ENCODE measurements at places on chromosomes 5 and 9.

- DNase-seq, result no peak
These were observed 13.5 kb downstream of the EFCAB9 start for GRCh38 chr5:172207511-172207910.

DNA sequence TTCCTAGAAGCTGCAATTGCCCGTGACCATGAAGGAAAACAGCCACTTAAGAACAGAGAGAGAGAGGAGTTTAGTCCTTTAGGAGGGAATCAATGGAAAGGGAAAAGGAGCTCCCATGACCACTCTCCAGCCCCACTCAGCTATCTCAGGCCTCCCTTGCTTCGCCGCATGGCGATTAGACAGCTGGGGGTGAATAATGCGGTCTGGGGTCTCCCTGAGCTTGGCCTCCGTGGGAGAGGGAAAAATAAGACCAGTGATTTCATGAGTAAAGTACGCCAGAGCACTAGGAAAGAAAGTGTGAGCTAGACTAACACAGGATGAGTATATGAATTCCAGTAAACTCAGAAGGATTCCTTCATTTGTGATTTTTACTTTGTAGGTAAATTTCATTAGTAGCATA lies 180.3 kb downstream of the TRIO start:
- no peak for DNase-seq

DNA sequence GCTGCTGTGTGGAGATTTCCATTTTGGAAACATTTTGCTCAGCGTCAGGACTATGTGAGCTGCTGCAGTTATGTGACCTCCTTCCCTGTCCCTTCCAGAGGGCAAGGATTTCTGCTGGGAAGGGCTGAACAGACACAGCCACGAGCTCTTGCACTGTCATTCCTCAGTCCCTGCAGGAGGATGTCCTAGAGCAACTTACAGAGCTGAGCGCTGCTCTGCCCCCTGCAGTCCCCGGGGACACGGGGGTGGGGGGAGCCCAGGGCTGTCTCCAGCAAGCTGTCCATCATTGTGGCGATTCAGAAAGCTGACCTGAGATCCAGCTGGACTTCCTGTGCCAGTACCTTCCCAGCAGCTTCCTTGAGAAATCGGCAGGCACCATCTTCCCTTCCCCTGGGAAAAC lies 28.0 kb upstream of the MAP1B start:
- DNase-seq, result no peak

GRCh38 chr9:21710548-21711191 lies 91.8 kb upstream of the MTAP start:
- no peak for DNase-seq

DNA sequence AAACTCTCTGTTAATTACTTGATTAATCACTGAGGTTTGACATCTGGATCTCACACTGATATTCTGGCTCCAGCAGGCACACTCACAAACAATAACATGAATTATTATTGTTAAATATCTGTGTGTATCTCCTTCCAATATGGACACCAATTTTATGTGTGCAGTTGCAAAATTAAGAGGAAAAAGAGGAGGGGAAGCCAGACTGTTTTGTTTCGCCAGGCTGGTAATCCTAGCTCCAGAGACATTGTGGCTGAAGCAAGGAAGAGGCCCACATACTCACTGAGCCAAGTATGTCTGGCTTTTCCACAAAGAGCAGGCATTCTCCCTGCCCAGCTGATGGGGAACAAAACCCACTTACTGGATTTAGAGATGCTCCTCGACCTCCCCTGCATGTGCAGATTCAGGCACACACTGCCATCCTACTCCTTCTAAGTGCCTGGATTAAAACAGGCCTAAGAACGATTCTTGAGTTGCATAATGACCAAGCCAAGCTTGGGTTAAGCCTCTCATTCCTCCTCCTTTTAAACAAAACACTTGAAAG lies 181.9 kb downstream of the ESM1 start:
- no peak for DNase-seq

- DNase-seq, result no peak
These were observed 35.6 kb downstream of the TRIO start for GRCh38 chr5:14178671-14179211.

GRCh38 chr5:179912951-179913350 lies 5.3 kb upstream of the TBC1D9B start:
- DNase-seq, result no peak

GRCh38 chr9:89386206-89386605 lies 67.9 kb downstream of the SECISBP2 start:
- no peak for DNase-seq

DNA sequence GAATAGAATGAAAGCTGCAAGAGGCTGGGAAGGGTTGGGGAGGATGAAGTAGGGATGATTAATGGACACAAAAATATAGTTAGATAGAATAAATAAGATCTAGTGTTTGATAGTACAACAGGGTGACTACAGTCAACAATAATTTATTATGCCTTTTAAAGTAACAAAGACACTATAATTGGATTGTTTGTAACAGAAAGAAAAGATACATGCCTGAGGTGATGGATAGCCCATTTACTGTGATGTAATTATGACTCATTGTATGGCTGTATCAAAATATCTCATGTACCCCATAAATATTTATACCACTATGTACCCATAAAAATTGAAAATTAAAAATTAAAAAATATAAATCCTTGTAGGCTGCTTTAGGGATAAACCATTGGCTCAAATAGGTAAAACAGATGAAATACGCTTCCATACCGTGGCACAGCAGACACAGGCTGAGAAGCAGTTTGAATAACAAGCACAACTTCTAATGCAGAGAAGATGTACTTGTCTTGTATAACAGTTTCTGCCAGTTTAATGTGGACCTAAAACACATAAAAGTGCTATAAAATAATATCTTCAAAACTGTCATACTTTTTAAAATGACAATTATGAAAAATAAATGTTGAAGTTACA lies 34.9 kb downstream of the APBA1 start:
- no peak for DNase-seq

- no peak for DNase-seq
These were observed 48.6 kb upstream of the ZSWIM6 start for GRCh38 chr5:61283471-61283870.

- DNase-seq, result no peak
These were observed 151.4 kb downstream of the TLE1 start for GRCh38 chr9:81537964-81538363.

GRCh38 chr5:128228521-128228920 lies 145.0 kb downstream of the SLC12A2 start:
- DNase-seq, result no peak

All from CD4-positive, alpha-beta T cell treated with Interleukin-15 for 1 hour (primary cell).